Stimulated activated CD8-positive, alpha-beta memory T cell treated with anti-CD3 and anti-CD28 coated beads, Interleukin-15, amount 100 ng/mL, for 1 hour (primary cell): ENCODE measurements at places on chromosomes 11 and 22.

GRCh38 chr11:42412590-42412989 lies 899.2 kb upstream of the API5 start:
- DNase-seq, result no peak

DNA sequence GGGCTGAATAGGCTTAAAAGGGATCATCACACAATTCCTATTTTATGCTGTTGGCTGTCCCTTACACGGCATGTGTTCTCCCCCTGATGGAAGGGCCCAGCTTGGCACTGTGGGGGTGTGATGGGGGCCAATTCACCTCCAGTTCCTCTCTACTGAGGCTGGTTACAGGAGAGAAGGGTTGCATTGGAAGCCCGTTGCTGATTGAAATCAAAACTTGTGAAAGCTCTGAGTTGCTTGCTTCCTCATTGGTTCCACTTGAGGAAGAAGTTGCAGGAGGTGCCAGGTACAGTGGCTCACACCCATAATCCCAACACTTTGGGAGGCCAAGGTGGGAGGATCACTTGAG lies 13.3 kb upstream of the PRG2 start:
- DNase-seq, result no peak

- DNase-seq, result no peak
Observed at GRCh38 chr22:45932071-45932470, 44.9 kb downstream of the WNT7B start.

- DNase-seq, result no peak
Observed at GRCh38 chr11:86202013-86202336, 42.6 kb upstream of the EED start.

DNA sequence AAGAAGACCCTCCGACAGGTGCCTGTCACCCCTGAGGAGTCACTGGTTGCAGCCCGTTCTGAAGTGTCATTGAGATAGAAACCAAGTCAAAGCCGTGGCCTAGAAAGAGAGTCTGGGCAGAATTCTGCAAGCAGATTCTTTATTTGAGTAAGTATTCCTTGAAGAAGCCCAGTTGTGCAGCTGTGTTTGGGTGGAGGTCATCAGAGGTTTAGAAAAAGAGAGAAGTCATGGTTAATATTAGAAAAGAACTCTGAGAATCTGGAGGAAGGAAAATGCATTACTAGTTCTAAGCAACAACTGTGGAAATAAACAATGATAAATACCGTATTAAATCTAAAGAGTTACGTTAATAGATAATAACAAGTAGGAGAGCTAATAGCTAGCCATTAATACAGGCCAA lies 118.8 kb upstream of the KIRREL3 start:
- DNase-seq, result no peak
